Subcutaneous preadipocyte (primary cell): ENCODE measurements at places on chromosomes 7 and 10. TPM values are rescaled to one million over a fixed set of nuclear protein-coding genes. Genes with fewer than 3 reads are reported as not detected.

Gene PLAC9
- 24.8 and 33.8 TPM in 2 replicates for total RNA-seq

Gene SCART1
- total RNA-seq: 1.1 and 1.6 TPM in 2 replicates

Gene SPDYE5
- not detected in 2 replicates for total RNA-seq

Gene PIP
- not detected in 2 replicates for total RNA-seq

Gene ITGB8
- 0.39 and 11.8 TPM in 2 replicates for total RNA-seq

Gene ZNF679
- total RNA-seq: not detected in 2 replicates

Gene FKBP6
- total RNA-seq: not detected in 2 replicates

Gene CADPS2
- total RNA-seq: 12.5 and 17.2 TPM in 2 replicates

Gene CC2D2B
- total RNA-seq: under 0.01 TPM in 1 of 2 replicates, not detected in the other

Gene SORBS1
- total RNA-seq: under 0.01 and 0.20 TPM in 2 replicates

Gene HOXA7
- 2.2 and 2.7 TPM in 2 replicates for total RNA-seq

Gene MPP7
- under 0.01 TPM in 2 replicates for total RNA-seq

Gene INA
- 0.37 and 1.2 TPM in 2 replicates for total RNA-seq
